SK-MEL-5 (cell line): ENCODE measurements at places on chromosomes 6 and 20. TPM values are rescaled to one million over a fixed set of nuclear protein-coding genes. Genes with fewer than 3 reads are reported as not detected.
A peak's percentile ranks its signal among the peaks of the same experiment; 100 is the strongest.

Gene FKBP5
- 4.3 and 4.6 TPM in 2 replicates for total RNA-seq

Gene ZFP57
- not detected in 2 replicates for total RNA-seq

Gene MDFI
- total RNA-seq = 0.21 TPM in 2 replicates

Gene ADTRP
- total RNA-seq = not detected in 2 replicates

Gene RUNX2
- 0.24 and 0.37 TPM in 2 replicates for total RNA-seq

Gene ZNF165
- total RNA-seq = 0.19 and 0.37 TPM in 2 replicates

Gene SLC25A27
- 2.1 and 6.5 TPM in 2 replicates for total RNA-seq

DNA sequence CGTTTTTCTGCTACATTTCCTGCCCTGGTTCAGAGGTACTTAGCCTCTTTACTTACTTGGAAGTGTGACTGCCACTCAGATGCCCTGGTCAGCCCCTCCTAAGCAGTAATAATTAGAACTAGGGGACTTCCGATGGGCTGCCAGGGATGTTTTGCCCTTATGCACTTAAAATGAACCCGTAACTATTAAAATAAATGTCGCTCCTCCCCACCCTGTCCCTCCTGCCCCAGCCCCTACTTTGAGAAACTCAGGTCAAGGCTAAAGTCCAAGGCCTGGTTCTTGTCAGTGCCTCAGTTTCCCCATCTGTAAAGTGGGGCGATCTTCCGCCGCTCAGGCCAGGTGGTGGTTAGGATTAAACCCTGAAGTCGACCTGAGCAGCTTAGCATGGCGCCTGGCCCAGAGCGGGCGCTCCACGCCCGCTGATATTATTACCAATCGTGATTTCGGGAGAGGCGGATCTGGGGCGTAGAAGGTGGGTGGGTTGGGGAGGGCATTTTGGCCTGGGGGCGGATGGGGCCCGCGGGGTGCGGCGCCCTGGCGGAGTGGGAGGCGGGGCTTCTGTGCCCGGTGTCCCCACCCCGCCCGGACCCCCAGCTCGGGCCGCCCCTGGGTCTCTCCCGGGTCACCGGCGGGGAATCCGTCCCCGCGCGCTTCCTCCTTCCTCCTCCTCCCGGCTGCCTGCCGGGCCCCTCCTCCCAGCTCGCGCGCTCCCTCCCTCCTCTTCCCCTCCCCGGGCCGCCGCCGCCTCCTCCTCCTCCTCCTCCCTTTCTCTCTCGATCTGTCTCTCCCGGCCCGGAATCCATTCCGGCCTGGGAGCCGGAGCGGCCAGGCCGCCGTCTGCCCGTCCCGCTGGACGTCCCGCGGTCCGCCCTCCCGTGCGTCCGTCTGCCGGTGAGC is at the start of gene SRC:
TSS of gene SRC (plus strand) at position 802 of the 897 bp plus-strand sequence. CDS start 38,014 bp downstream, outside the sequence.
- peak; percentile 48 for DNase-seq

- DNase-seq = no peak
Observed at GRCh38 chr20:4763261-4763660, 41.6 kb downstream of the PRND start.

DNA sequence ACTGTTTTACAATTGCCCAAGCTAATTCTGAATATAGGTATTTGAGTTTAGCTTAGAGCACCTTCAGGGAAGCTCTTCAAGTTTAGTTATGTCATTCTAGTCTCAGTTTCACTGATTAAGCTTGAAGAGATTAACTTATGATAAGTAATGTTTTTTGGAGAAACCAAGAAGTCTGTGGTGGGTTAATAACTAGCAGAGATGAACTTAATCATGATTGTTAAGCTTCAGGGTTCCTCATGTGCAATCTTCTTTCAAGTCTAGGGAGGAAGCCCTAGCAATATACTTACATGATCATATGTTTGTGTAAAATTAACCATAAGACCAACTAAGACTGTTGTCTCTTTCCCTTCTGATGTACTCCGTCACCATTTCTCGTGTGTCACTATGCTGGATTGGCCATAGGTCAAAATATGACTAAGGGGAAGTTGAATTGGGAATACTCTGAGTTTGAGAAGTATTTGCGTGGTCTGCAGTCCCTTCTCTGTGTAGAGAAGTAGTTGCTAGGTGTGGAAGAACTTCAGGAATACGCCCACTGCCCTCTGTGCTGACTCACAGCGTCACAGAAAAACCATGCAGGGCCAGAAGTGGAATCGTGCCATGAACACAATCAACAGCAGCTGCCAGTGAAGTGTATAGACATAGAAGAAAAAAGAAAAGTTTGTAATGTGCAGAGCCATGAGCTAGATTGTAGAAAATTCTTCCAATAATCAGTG is 88.3 kb downstream of the SH3BGRL2 start:
- DNase-seq = no peak

GRCh38 chr6:62980724-62981123 is 230.5 kb upstream of the FKBP1C start:
- no peak for DNase-seq
